ENCODE measurements at places on chromosomes 2 and 18.

- no peak for DNase-seq
Observed at GRCh38 chr2:186467421-186467820, 18.6 kb upstream of the ZC3H15 start.

DNA sequence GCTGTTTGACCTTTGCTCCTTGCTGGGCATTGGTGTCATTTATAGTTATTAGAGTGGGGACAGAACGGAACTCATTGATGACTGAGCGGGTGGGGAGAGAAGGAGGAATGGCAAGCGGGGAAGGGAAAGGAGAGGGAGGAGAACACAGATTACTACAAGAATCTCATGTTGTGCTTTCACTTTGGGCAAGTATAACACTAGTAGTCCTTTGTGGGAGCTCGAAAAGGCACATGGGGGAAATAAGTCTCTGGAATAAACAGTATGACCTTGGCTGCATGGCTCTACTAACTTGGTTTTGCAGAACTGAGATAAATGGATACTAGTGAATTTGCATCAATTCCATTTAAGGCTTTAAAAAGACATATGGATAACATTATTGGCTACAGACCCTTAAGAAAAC is 161.7 kb upstream of the NABP1 start:
- no peak for DNase-seq

DNA sequence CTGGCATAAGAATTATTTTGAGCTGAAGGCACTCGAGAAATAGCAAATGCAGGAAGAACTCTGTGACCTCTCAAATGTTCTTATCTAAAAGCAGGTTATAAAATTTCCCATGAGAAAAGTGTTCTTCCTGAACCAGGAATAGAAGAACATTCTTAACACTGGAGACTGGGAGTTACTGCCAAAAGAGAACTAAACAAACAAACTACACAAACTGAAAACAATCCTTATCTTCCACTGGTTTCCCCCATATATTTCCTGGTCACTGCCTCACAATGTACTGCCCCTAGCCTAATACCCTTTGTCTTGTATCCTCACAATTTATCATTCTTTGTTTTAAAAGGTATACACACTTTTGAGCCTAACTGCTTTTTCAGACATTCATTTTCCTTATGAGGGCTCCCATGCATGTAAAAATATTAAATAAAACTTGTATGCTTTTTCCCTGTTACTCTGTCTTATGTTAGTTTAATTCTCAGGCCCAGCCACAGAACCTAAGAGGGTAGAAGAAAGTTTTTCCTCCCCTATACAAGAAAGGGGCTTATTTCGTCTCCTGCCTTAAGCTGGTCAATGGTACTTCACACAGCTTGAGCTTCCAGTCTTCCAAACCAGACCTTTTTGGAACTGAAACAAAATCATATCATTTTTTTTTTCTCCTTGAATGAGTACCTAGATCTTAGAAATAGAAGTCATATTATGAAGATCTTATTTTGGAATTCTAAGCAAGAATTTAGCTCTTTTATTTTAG is 110.6 kb downstream of the MSTN start:
- no peak for DNase-seq

- DNase-seq: no peak
Observed at GRCh38 chr2:102803041-102803896, 41.4 kb downstream of the TMEM182 start.

- no peak for DNase-seq
Observed at GRCh38 chr18:9466846-9467245, 8.5 kb upstream of the RALBP1 start.

GRCh38 chr2:98269830-98270229 is 76.4 kb upstream of the CNGA3 start:
- no peak for DNase-seq

GRCh38 chr2:65512783-65513182 is 80.4 kb upstream of the SPRED2 start:
- DNase-seq: no peak

GRCh38 chr2:236895497-236895896 is 190.2 kb upstream of the COPS8 start:
- DNase-seq: no peak

GRCh38 chr18:26207937-26208336 is 18.3 kb upstream of the TAF4B start:
- no peak for DNase-seq

- DNase-seq: no peak
Observed at GRCh38 chr2:14245901-14246300, 386.6 kb upstream of the LRATD1 start.

DNA sequence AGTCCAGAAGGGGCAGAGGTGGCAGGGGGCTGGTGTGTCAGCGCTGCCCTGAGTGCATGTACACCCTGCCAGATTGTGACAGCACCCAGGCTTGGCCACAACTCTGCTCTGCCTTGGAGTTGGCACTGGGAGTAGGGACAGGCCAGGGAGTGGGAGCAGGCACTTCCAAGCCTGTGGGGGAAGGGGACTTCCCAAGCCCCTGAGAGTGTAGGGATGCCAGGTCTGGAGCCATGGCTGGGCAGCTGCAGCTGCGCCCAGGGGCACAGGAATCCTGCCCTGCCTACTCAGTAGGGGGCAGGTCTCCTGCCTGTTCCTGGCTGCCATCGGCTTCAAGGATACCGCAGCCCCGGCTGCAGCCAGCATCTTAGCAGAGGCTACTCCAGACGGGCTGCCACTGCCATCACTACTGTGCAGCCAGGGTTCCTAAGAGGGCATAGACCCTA is 109.4 kb downstream of the CALCRL start:
- DNase-seq: no peak

DNA sequence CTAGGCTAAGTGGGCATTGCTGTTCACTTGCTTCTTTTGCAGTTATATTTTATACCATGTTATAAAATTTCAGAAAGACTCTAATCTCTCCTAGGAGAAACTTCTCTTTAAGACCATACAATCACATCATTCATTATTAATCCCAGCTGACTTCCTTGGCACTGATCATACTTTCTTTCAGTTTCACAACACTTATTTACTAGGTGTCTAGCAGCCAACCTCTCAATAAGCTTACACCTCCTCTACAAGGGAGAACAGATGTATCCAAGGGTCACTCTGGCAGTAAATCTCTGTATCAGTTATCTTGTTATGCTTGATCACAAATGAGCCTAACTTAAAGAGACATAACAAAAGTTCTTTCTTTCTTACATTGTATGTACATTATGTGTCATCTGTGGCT is 69.8 kb upstream of the EPB41L5 start:
- DNase-seq: no peak

DNA sequence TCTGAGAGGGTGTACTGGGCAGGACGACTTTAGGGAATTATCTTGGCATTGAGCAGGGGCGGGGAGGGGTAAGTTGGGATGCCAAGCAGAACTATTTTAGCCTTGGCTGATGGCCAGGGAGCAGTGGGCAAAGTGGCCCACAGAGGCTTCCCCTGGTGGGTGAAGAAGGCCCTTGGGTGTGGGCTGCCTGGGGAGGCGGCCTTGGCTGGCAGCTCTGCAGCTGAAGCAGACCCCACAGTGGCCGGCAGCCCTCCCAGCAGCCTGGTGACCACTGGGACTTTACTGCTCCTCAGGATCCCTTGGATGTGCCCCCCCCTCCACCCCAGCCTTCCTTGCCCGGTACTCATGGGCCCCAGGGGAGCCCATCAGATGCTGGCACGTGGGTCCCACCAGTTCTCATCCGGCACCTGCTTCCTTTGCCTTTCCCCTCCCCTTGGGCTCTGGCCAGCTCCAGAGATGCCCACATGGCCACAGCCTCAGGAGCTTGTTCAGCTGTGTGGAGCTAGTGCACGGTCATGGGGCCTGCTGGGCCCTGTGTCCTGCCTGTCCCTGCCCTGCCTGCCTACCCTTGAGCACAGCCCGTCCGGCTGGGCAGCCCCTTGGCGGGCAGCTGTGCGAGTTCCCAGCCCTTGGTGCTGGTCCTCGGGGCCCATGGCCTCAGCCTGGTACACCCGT is 122.1 kb upstream of the HS6ST1 start:
- no peak for DNase-seq

All from activated T-helper 1 cell treated with Interleukin-2 at 50 U/mL for 16 hours (primary cell).